ENCODE measurements at places on chromosomes 6 and 20.

DNA sequence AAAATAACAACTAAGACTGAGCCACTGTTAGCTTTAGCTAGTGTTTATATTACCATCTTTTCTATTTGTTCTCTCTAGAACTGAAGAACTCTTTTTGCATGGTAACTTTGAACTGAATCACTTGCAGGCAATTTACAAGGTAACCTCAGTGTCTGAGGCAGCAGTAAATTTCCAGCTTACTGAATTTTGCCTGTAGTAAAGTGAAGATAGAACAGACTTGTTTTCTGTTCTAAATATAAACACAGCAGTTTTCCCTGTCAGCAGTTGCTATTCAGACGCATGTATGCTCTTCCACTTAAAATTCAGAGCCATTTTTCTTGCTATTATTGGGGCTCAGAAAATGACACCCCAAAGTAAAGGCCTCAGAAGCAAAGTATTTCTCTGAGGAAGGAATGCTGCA is 974.0 kb upstream of the GJE1 start:
- no peak for DNase-seq

DNA sequence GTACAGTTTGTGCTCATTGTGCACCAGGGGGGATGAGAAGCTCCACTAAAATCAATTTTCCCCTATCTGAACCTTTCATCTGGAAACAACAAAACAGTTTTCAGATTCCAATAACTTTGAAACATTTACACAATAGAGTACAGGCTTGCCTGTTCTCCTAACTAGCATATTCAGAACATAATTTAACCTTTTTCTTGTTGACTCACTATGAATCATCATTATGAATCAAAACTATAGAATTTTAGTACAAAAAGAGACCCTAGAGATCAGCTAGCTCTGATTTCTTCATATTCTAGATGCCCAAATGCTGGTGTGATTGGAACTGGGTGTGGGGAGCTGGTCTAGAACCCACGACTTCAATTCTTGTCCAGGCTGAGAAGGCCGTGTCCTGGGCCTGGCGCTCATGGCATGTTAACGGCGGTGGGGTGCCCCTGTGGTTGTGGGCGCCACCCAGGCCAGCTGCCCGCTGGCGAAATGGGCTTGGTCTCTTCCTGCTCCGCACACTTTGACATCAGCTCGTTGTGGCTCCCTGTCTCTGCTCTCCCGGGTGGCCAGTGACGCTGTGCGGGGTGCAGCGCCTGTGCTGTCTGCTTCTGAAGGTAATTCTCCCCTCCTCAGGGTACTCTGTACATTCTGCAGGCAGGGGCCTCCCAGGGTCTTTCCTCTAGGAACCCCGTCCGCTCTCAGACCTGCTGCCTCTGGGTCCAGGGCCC is 29.9 kb upstream of the AGPAT4 start:
- no peak for DNase-seq

DNA sequence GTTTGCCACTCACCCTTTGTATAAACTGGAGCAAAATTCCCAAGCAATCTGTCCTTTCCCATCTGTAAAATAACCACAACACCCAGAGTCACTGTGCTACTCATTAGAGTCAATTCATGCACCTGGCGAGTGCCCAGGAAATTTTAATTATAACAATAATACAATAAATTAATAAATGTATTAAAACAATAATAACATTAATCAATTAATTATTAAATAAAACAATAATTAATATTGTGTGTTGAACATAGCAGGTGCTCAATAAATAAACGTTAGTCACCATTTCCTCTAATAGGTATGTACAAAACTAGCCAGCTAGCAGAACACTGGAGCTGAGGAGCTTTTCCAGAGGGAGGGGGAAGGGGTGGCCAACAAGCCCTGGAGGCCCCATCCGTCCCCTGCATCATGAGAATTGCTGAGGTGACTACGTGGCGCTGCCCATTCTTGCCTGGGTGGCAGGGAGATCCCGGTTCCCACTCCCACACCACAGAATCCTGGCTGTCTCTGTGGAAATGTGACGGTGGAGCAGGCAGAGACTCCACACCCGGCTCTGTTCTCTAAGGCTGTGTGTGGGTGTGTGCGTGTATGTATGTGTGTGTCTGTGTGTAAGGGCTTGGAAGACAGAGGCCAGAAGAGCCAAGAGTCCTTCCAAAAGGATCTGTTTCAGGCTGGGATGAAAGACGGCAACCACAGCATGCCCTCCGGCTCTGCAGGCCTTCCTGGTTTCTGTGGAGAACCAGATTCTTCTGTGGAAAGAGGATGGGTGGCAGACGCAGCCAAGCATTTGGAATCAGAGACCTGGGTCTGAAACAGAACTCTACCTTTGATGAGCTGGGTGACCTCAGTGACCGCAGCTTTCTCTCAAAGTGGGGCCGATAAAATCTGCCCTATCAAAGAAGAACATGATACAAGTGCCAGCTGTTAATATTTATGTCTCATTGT is 18.8 kb upstream of the EZR start:
- DNase-seq, result no peak

DNA sequence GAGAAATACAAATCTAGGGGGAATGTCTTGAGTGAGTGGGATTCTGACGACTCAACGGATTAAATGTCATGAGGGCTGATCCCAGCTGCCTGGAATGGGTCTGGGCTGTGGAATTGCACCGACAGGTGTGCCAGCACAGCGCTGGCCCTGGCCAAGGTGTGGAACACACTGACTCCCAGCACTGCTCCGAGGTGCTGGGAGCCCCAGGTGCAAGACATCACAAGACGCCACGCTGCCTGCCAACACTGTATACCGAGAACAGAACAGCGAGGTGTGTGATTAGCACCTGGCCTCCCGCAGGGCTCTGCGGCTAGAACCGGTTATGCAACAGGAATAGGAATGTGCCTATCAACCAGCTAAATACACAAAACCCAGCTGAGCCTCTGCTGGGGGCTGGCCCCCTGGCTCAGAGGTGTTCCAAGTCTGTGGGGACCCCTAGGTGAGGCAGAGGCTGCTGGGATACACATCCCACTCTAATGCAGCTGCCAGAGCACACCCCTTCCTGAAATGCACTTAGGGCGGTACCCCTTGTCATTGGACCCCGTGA is 24.8 kb upstream of the APMAP start:
- no peak for DNase-seq

Data from SK-N-MC (cell line).